Activated CD4-positive, alpha-beta T cell treated with anti-CD3 and anti-CD28 coated beads, Interleukin-2, amount 10 ng/mL, durations not matched to agents 7 days and 5 days (primary cell): ENCODE measurements at places on chromosomes 1 and 21. TPM values are rescaled to one million over a fixed set of nuclear protein-coding genes. Genes with fewer than 3 reads are reported as not detected.
A peak's percentile ranks its signal among the peaks of the same experiment; 100 is the strongest.

GRCh38 chr1:54857141-54857540 is 29.9 kb downstream of the DHCR24 start:
- H3K27ac ChIP-seq, result no peak overlapping the region
- peaks cover 49% of the 10 kb centered on the region for H3K36me3 ChIP-seq
- no peak overlapping the region for H3K4me3 ChIP-seq

Gene AMY2A
- total RNA-seq, result not detected

- H3K4me1 ChIP-seq, result peaks cover 69% of the 10 kb centered on the region
- H3K27me3 ChIP-seq, result no peaks in the 10 kb centered on the region
- peak; percentile 82 for DNase-seq
- H3K36me3 ChIP-seq, result peaks cover 37% of the 10 kb centered on the region
- peak overlapping the region; percentile 96 for H3K27ac ChIP-seq
These were observed 14.0 kb downstream of the SLC37A1 start for GRCh38 chr21:42527489-42528158.

- H3K27ac ChIP-seq, result peak overlapping the region; percentile 99
- no peak for DNase-seq
- H3K36me3 ChIP-seq, result peaks cover 39% of the 10 kb centered on the region
- H3K4me3 ChIP-seq, result peak overlapping the region; percentile 34
These were observed 13.1 kb downstream of the PDIK1L start for GRCh38 chr1:26124418-26125331.

- H3K27ac ChIP-seq, result no peak overlapping the region
- DNase-seq, result no peak
- H3K36me3 ChIP-seq, result peaks cover 74% of the 10 kb centered on the region
- H3K4me1 ChIP-seq, result no peaks in the 10 kb centered on the region
These were observed 30.7 kb downstream of the MRAP start for GRCh38 chr21:32329331-32329730.

DNA sequence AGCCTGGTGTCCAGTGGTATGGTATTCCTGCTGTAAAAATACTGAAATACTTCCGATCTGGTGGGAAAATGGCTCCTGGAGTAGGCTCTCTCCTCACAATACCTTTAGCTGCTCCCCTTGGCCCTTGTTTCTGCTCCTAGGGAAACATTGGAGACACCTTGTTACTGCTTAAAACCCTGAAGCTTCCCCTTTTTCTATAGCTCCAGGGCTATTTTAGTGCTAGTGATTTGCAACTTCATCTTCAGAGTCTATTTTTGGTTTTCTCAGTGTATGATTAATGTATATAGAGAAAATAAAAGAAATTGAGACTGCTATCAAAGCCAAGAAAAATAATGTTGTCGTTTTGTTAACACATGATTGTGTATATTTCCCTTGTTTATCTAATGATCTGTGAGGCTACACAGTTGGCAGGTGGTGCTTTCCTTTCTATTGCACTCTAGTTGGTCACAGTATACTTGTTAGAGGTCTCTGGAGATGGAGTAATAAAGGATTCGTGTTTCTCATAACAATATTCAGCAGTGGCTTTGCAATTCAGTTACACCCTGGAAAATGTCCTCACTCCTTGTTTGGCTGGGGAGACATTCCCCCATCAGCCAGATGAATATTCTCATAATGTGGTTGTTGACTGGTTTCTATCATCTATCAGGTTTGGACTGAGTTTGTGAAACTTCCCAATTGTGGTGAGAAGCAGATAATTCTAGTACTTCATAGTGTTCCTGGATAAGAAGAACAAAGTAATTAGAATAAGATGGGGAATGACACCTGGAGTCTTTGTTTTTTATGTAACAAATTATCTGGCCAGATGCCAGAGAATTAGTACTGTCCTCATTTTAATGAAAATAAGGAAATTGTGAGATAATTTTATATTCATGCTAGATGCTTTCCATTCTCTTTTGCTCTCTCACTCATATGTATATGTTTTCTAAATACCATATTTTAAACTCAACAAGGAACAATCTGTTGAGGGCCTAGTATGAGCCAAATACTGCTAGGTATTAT is 44.8 kb upstream of the CACYBP start:
- no peaks in the 10 kb centered on the region for H3K27me3 ChIP-seq
- H3K27ac ChIP-seq, result no peak overlapping the region
- H3K4me1 ChIP-seq, result peaks cover 35% of the 10 kb centered on the region
- DNase-seq, result no peak
- H3K36me3 ChIP-seq, result peaks cover 8% of the 10 kb centered on the region

DNA sequence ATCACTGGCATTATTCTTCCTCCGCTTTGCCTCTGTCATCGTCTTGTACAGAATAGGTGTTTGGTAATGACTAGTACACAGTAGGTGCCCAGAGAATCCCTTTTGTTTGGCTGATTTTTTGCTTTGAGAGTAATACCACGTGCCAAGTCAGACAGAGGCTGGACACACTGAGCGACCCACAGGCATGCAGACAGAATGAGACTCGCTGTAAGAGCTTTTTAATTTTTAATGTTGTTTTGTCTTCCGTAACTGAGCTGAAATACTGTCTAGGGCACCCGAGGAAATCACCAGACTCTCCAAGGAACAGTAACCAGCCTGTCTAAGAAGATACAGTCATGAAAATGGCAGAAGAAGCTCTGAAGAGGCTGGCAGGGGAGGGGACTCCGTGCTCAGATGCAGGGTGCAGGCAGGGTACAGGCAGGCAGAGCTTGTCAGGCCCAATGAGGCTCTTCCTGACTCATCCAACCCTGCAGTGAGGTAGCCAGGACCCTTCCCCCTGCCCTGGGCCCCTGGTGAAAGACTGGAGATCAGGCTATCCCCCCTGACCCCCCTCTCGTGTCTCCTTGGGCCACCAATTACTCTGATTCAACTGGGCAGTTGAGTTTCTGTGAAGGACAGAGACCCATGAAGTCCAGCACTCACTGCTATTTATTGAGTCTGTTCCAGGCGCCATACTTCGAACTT is 60.1 kb upstream of the ECE1 start:
- H3K27ac ChIP-seq, result no peak overlapping the region
- H3K4me1 ChIP-seq, result no peaks in the 10 kb centered on the region
- peaks cover 5% of the 10 kb centered on the region for H3K27me3 ChIP-seq

DNA sequence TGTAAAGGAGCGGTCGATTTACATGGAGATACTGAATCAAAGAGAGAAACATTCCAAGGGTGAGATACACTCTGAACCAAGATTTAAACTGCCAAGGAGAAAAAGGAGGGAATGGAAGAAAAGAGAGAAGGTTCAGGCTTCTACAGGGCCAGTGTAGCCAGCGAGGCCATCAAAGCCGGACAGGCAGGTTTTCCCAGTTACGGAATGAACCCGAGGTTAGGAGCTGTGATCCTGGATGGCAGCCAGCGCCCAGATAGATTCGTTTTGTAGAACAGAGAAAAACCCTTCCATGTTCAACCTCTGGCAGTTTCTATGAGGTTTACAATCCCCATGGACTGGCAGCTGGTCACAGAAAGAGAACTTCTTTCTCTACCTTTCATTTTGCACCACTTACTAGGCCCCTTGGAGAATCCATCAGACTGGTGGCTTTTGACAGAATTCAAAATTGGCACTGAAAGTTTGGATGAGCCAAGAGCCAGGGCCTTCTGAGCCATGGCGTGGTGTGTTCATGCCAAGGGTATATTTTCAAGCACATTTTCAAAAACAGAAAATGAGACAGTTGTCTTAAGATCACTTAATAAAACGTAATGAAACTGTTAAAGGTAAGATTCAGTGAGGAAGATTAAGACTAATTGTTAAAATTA is 171.5 kb downstream of the RUNX1 start:
- DNase-seq, result no peak
- H3K4me3 ChIP-seq, result no peak overlapping the region
- no peaks in the 10 kb centered on the region for H3K27me3 ChIP-seq

Gene LRRIQ3
- 1.5 TPM for total RNA-seq

- peaks cover 20% of the 10 kb centered on the region for H3K4me1 ChIP-seq
- no peaks in the 10 kb centered on the region for H3K36me3 ChIP-seq
- H3K4me3 ChIP-seq, result peak overlapping the region; percentile 67
These were observed 1.7 kb downstream of the FAM78B start for GRCh38 chr1:166164995-166165660.

Gene CNR2
- 0.04 TPM for total RNA-seq

GRCh38 chr1:151918819-151919610 is 9.7 kb upstream of the THEM4 start:
- peaks cover 7% of the 10 kb centered on the region for H3K27me3 ChIP-seq
- no peaks in the 10 kb centered on the region for H3K36me3 ChIP-seq
- H3K4me3 ChIP-seq, result no peak overlapping the region
- H3K4me1 ChIP-seq, result peaks cover 16% of the 10 kb centered on the region
- DNase-seq, result no peak

DNA sequence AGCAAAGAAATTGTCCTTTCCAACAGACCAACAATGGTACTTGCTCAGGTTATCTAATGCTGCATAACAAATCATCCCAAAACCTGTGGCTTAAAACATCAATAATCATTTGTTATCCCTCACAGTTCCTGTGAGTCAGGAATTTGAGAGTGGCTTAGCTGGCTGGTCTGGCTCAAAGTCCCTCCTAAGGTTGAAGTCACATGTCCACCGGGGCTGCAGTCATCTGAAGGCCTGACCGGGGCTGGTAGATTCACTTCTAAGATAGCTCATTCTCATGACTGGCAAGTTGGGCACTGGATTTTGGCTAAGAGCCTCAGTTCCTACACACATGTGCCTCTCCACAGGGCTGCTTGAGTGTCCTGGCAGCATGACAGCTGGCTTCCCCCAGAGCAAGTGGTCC is 16.9 kb downstream of the ERI3 start:
- no peaks in the 10 kb centered on the region for H3K27me3 ChIP-seq
- DNase-seq, result no peak
- H3K4me3 ChIP-seq, result no peak overlapping the region

Gene SPRR1B
- total RNA-seq, result not detected

DNA sequence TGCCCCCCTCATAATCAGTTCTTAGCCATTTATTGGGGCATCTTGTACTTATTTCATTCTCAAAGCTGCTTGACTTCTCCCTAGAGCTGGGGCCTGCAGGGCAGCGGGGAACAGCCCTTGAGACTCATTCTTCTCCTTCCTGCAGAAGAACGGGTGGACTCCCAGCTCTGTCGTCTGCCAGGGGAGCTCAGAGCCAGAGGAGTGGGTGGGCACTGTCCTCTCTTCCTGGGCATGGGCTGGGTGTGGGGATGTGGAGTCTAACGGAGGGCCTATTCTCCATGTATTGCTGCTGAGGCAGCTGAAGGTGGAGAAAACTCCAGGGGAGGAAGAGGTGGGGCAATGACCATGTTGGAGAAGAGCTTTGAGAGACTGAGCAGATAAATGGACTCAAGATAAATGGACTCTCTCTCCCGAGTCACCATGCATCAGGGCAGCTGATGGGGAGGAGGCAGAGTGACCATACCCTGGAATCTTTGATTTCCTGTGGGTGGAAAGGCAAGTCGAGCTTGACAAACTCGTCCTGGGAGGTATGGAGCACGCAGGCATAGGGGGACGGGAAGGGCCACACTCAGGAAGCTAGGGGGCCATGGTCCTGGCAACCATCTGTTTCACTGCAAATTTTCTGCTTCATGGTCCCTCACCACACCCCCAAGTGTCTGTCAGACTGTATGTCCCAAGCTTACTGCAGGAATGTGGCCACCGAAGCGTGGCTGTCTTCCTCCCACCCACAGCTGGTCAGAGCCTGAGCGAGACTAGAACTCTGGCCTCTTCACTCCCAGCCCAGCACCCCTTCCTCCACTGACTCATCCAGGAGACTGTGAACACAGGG is 56.9 kb upstream of the ATP2B4 start:
- no peaks in the 10 kb centered on the region for H3K36me3 ChIP-seq
- H3K4me1 ChIP-seq, result no peaks in the 10 kb centered on the region
- H3K27ac ChIP-seq, result no peak overlapping the region
- no peaks in the 10 kb centered on the region for H3K27me3 ChIP-seq
- H3K4me3 ChIP-seq, result no peak overlapping the region
- DNase-seq, result no peak

DNA sequence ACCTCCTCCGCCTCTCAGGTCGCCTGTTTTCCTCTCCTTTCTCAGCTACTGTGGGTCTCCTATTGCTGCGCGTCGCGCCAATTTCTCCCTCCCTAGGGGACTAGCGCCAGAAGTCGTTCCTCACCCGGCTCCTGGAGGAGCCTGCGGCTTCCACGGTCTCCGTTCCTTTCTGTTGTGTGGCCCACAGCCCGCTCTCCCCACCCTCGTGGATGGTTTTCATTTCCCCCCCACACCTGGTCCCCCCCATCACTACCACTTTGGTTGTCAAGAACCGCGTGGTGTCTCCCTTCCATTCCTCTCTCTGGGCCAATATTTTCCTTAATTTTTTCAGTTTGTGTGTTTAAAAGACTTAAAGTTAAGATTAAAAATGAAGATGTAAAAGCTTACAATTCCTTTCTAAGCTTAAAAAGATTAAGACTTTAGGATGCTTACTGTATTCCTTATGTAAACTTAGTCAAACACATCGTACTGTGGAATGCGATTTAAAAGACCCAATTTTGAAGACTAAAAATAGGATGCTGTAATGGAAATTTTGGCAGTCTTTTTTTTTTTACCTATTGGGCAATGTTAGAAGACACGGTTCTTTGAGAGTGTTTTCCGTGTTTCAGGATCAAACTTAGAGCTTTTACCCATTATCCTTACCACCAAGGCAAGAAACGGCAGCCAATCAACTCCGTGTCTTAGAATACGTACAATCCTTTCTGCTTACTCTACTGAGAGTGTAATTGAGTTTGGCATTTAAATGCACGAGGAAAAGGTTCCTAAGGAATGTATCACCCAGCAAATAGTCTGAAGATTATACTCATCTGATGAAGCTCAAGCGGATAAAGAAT is 773 bp downstream of the CNST start:
- peak overlapping the region; percentile 98 for H3K27ac ChIP-seq
- peaks cover 14% of the 10 kb centered on the region for H3K36me3 ChIP-seq
- H3K27me3 ChIP-seq, result no peaks in the 10 kb centered on the region
- peaks cover 53% of the 10 kb centered on the region for H3K4me1 ChIP-seq
